Ascending aorta (tissue), 2 donors: ENCODE measurements at places on chromosomes 4 and X. TPM values are rescaled to one million over a fixed set of nuclear protein-coding genes. Genes with fewer than 3 reads are reported as not detected.

CLDN22 gene
- not detected for total RNA-seq

GRCh38 chr4:112361181-112361791 is 64.1 kb downstream of the ALPK1 start:
- no peak for DNase-seq
- H3K27me3 ChIP-seq: no peaks in the 10 kb centered on the region
- no peak overlapping the region for H3K4me3 ChIP-seq
- H3K4me1 ChIP-seq: no peaks in the 10 kb centered on the region

GRCh38 chrX:149511081-149511480 is 6.0 kb upstream of the IDS start:
- no peaks in the 10 kb centered on the region for H3K27me3 ChIP-seq
- H3K4me3 ChIP-seq: no peak overlapping the region
- H3K36me3 ChIP-seq: no peaks in the 10 kb centered on the region
- no peak for DNase-seq

- H3K36me3 ChIP-seq: no peaks in the 10 kb centered on the region
- no peak for DNase-seq
- H3K4me3 ChIP-seq: peak overlapping the region; percentile 77
- no peaks in the 10 kb centered on the region for H3K27me3 ChIP-seq
- H3K4me1 ChIP-seq: no peaks in the 10 kb centered on the region
These were observed 1.6 kb downstream of the SCD5 start for GRCh38 chr4:82797040-82797404.

HAUS7 gene
- 22.5 TPM for total RNA-seq

GRCh38 chrX:39574178-39574577 is 523.6 kb downstream of the BCOR start:
- no peaks in the 10 kb centered on the region for H3K27me3 ChIP-seq
- H3K4me1 ChIP-seq: no peaks in the 10 kb centered on the region
- no peak overlapping the region for H3K27ac ChIP-seq
- H3K36me3 ChIP-seq: no peaks in the 10 kb centered on the region
- H3K4me3 ChIP-seq: no peak overlapping the region

- DNase-seq: no peak
- H3K4me1 ChIP-seq: peaks cover 6% of the 10 kb centered on the region
These were observed 23.3 kb upstream of the SORBS2 start for GRCh38 chr4:185835336-185835735.

HMGB3 gene
- 0.21 TPM for total RNA-seq

TREX2 gene
- total RNA-seq: 0.21 TPM

- no peaks in the 10 kb centered on the region for H3K36me3 ChIP-seq
- no peak for DNase-seq
- H3K4me1 ChIP-seq: no peaks in the 10 kb centered on the region
- H3K27me3 ChIP-seq: no peaks in the 10 kb centered on the region
- no peak overlapping the region for H3K27ac ChIP-seq
These were observed 1267.3 kb downstream of the PCDH19 start for GRCh38 chrX:99142745-99143144.

- H3K36me3 ChIP-seq: no peaks in the 10 kb centered on the region
- no peak overlapping the region for H3K4me3 ChIP-seq
- no peak for DNase-seq
- peaks cover 4% of the 10 kb centered on the region for H3K4me1 ChIP-seq
These were observed 243.8 kb downstream of the PPP3CA start for GRCh38 chr4:101103381-101104142.

RASGEF1B gene
- total RNA-seq: 8.4 TPM

- DNase-seq: no peak
- no peaks in the 10 kb centered on the region for H3K36me3 ChIP-seq
- H3K27ac ChIP-seq: no peak overlapping the region
These were observed 29.9 kb downstream of the RP2 start for GRCh38 chrX:46866726-46867125.

DNA sequence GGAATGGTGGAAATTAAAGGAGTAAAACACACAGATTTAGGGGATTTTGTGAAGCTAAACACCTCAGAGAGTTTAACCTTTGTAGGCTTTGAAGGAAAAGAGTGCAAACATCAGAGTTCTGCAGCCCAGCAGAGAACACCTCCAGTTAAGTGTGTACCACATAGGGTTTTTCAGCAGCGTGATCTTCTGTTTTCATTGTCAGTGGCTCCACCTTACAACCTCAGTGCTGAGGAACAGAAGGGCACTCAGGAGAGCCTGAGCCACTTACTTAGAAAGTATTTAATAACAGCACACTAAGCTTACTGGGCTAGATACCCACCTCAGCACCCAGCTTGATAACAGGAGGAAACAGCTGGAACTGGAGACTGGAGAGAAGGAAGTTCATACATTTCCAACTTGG is 2.0 kb upstream of the FBXW7 start:
- no peak for DNase-seq
- H3K36me3 ChIP-seq: no peaks in the 10 kb centered on the region
- H3K27me3 ChIP-seq: no peaks in the 10 kb centered on the region

DNA sequence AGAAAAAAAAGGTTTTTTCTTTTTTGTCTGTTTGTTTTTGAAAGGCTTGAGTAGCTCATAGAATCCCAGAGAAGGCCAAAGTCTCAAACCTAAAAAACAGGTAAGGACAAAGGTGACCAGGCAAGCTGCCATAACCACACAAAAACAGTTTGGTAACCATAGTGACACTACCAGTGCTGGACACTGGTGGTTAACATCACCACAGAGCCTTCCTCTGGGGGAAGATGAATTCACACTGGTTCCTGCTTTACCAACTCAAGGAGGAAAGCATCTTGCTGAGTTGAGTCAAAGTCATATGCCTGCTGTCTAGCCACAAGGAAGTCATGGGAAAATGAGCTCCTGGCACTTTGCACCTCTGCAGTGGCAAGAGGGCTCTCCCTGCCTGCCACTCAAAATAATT is 32.5 kb downstream of the IDS start:
- H3K4me3 ChIP-seq: no peak overlapping the region
- H3K27ac ChIP-seq: no peak overlapping the region
- no peaks in the 10 kb centered on the region for H3K27me3 ChIP-seq
- H3K4me1 ChIP-seq: no peaks in the 10 kb centered on the region
- H3K36me3 ChIP-seq: no peaks in the 10 kb centered on the region
- no peak for DNase-seq

DNA sequence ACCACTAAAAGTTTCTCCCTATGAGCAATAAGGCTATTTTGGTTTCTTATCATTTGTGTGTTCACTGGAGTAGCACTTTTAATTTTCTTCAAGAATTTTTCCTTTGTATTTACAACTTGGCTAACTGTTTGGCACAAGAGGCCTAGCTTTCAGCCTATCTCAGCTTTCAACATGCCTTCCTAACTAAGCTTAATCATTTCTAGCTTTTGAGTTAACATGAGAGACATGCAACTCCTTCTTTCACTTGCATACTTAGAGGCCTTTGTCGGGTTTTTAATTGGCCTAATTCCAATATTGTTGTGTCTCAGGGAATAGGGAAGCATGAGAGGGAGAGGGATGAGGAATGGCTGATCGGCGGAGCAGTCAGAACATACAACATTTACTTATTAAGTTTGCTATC is 349.8 kb downstream of the OPHN1 start:
- no peak overlapping the region for H3K4me3 ChIP-seq
- no peaks in the 10 kb centered on the region for H3K36me3 ChIP-seq
- H3K27ac ChIP-seq: peak overlapping the region; percentile 16
- H3K4me1 ChIP-seq: no peaks in the 10 kb centered on the region

- no peak for DNase-seq
- H3K27ac ChIP-seq: no peak overlapping the region
- no peaks in the 10 kb centered on the region for H3K4me1 ChIP-seq
These were observed 228.2 kb upstream of the TENM3 start for GRCh38 chr4:182015014-182015413.

MAGEA9B gene
- total RNA-seq: not detected

IL13RA1 gene
- 29.6 TPM for total RNA-seq

DNA sequence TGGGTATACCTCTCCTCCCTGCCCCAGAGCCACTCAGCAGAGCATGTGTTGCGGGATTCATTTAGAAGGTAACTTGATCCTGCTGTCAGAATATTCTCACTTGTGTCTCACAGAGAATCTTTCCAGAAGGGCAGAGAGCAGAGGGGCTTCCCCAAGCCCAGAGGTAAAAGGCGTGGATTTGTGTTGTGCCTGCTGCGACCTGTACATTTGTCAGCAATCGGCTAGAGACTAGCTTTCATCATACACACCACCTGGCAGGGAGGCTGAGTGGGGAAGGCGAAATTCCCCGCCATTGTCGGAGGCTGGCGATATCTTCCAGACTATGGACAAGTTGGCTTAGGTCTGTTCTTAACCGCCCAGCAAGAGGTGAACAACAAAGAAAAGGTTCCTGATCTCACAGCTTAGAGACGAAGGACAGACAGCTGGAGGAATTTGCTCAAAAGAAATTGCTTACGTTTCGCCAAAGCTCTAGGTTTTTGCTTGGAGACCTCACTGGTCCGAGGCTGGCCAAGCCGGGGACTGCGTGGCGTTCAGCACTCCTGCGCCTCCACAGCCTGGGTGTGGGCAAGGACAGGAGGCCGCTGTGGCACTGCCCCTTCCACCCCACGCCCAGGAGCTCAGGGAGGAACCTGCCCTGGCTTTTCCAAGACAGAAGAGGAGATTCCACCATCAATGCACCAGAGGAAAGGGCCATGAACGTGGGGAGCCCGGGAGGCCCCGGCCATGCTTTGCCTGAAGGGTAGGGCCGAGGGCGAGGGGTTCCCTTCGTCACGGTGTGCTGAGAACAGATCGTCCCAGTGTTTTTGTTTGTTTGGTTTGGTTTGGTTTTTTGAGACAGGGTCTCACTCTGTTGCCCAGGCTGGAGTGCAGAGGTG is 69.4 kb downstream of the DCTD start:
- H3K4me1 ChIP-seq: no peaks in the 10 kb centered on the region
- no peaks in the 10 kb centered on the region for H3K27me3 ChIP-seq
- no peaks in the 10 kb centered on the region for H3K36me3 ChIP-seq
- H3K4me3 ChIP-seq: no peak overlapping the region
- no peak overlapping the region for H3K27ac ChIP-seq

GRCh38 chrX:18448416-18448815 is 23.0 kb downstream of the CDKL5 start:
- H3K27me3 ChIP-seq: no peaks in the 10 kb centered on the region
- H3K27ac ChIP-seq: no peak overlapping the region
- no peak for DNase-seq

- no peaks in the 10 kb centered on the region for H3K36me3 ChIP-seq
- no peaks in the 10 kb centered on the region for H3K4me1 ChIP-seq
- no peak overlapping the region for H3K4me3 ChIP-seq
- H3K27ac ChIP-seq: no peak overlapping the region
These were observed 615.4 kb upstream of the ZFP42 start for GRCh38 chr4:187380181-187380581.

GRCh38 chr4:15654593-15655222 is 449 bp downstream of the FBXL5 start:
- H3K27me3 ChIP-seq: no peaks in the 10 kb centered on the region
- H3K27ac ChIP-seq: peak overlapping the region; percentile 98
- DNase-seq: peak; percentile 72
- peaks cover 44% of the 10 kb centered on the region for H3K4me1 ChIP-seq
- no peaks in the 10 kb centered on the region for H3K36me3 ChIP-seq

PROM1 gene
- 7.2 TPM for total RNA-seq

GRCh38 chrX:138925330-138925729 is 213.8 kb upstream of the FGF13 start:
- H3K4me1 ChIP-seq: no peaks in the 10 kb centered on the region
- DNase-seq: no peak
- H3K36me3 ChIP-seq: no peaks in the 10 kb centered on the region
- H3K4me3 ChIP-seq: no peak overlapping the region
- no peak overlapping the region for H3K27ac ChIP-seq
- no peaks in the 10 kb centered on the region for H3K27me3 ChIP-seq

GRCh38 chr4:138835832-138836533 is 179.6 kb upstream of the NOCT start:
- DNase-seq: no peak
- H3K27me3 ChIP-seq: no peaks in the 10 kb centered on the region
- H3K36me3 ChIP-seq: no peaks in the 10 kb centered on the region

GRCh38 chr4:41111791-41112190 is 102.6 kb downstream of the APBB2 start:
- H3K27me3 ChIP-seq: no peaks in the 10 kb centered on the region
- H3K36me3 ChIP-seq: no peaks in the 10 kb centered on the region
- peaks cover under 1% of the 10 kb centered on the region for H3K4me1 ChIP-seq
- H3K4me3 ChIP-seq: no peak overlapping the region
- DNase-seq: no peak

GRCh38 chr4:14679906-14680305 is 322.4 kb upstream of the CPEB2 start:
- H3K4me3 ChIP-seq: no peak overlapping the region
- no peaks in the 10 kb centered on the region for H3K36me3 ChIP-seq
- DNase-seq: no peak
- no peaks in the 10 kb centered on the region for H3K27me3 ChIP-seq
